CD4-positive, alpha-beta T cell treated with Interleukin-15 for 1 hour (primary cell): ENCODE measurements at places on chromosomes 4 and X.

DNA sequence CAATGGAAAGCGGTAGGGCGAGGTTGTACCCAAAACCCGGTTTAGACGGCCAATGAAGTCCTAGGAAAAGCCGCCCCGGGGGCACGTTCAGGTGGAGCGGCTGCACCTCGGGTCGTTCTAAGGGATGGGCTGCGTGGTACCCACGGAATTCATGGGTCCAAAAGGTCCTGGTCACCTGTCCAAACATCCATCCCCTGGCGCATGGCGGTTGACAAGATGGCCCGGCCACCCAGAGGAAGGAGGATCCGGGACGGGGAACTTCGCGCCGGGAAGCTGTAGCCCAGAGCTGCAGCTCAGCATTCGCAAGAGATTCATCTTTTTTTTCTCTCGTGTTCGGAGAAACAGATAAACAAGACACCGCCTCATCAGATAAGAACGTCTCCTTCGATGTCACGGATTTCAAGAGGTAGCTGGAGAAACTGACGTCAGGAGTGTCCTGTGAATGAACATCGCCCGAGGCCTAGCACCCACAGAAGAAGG is 10.9 kb downstream of the PITX2 start:
- DNase-seq: no peak

DNA sequence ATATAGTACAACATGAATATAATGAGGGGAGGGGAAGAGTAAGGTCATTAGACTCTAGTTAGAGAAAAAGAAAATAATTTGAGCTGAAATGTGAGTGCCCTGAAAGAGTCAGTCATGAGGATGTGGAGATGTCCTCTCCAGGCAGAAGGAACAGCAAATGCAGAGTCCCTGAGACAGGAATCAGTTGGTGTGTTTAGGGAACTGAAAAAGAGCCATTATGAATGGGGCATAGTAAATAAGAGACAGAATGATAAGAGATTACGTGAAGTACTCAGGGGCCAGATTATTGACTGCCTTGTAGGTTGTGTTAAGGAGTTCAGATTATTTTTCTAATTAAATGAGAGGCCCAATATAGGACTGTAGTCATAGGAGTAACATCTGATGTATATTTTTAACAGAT is 147.0 kb downstream of the PDLIM5 start:
- no peak for DNase-seq

DNA sequence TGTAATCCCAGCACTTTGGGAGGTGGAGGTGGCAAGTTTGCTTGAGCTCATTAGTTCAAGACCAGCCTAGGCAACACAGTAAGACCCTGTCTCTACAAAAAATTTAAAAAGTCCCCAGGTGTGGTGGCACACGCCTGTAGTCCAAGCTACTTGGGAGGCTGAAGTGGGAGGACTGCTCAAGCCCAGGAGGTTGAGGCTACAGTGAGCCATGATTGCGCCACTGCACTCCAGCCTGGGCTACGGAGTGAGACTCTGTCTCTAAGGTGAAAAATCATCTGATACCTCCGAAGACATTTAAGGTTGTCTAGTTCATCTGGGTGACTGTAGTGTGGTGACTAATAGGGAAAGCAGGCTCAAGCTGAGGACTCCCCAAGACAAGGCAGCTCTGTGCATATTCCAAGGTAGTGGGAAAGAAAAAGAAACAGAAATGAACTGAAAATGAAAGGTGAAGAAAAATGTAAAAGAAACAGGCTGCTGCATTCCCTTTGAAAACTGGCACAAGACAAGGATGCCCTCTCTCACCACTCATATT is 23.3 kb downstream of the FRYL start:
- DNase-seq: no peak

GRCh38 chr4:108762559-108763225 is at the start of gene ETNPPL:
Gene ETNPPL (minus strand): TSS chr4:108763053. CDS start chr4:108762898, 155 bp downstream.
- DNase-seq: no peak

- DNase-seq: no peak
Measured at GRCh38 chrX:115560978-115561604, at the start of gene PLS3. Gene PLS3 (plus strand): TSS chrX:115561174. CDS start chrX:115610251, 49,077 bp downstream.

DNA sequence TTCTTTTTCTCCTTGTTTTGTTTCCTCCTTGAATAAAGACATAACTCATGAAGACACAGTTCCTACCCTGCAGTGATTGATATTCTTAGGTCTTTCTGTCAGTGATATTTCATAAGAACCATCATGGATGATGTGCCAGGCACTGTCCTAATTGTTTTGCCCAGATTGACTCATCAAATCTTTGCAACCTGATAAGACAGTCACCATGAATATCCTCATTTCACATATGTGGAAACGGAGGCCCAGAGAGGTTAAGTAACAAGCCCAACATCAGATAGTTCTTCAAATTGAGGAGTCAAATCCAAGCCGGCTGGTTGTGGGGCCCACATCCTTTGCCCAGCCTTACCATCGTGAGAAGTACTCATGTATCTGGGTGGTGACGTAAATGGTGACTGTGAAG is 69.9 kb downstream of the SEL1L3 start:
- DNase-seq: no peak

- DNase-seq: no peak
Measured at GRCh38 chr4:100962698-100963097, 384.6 kb downstream of the PPP3CA start.

GRCh38 chr4:87414816-87415215 is 7.6 kb upstream of the NUDT9 start:
- DNase-seq: no peak

DNA sequence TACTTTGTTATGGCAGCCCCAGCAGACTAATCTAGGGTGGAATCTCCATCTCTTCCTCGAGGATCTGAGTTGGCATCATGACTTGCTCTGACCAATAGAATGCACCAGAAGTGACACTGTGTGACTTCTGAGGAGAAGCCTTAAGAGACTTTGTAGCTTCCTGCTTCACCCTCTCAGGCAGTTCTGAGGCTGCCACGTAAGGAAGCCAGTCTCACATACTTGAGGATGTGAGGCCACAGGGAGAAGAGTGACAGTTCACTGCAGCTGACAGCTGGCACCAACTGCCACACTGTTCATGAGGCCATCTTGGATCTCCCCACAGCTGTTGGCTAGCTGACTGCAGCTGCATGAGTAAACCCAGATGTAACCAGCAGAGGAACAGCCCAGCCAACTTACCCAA is 29.3 kb upstream of the BCOR start:
- no peak for DNase-seq

GRCh38 chr4:6888506-6889071 is 21.0 kb upstream of the TBC1D14 start:
- DNase-seq: no peak
